Stimulated activated CD4-positive, alpha-beta T cell treated with anti-CD3 and anti-CD28 coated beads, Interleukin-4, amount 100 ng/mL, for 4 hours (primary cell): ENCODE measurements at places on chromosomes 1 and 21.

DNA sequence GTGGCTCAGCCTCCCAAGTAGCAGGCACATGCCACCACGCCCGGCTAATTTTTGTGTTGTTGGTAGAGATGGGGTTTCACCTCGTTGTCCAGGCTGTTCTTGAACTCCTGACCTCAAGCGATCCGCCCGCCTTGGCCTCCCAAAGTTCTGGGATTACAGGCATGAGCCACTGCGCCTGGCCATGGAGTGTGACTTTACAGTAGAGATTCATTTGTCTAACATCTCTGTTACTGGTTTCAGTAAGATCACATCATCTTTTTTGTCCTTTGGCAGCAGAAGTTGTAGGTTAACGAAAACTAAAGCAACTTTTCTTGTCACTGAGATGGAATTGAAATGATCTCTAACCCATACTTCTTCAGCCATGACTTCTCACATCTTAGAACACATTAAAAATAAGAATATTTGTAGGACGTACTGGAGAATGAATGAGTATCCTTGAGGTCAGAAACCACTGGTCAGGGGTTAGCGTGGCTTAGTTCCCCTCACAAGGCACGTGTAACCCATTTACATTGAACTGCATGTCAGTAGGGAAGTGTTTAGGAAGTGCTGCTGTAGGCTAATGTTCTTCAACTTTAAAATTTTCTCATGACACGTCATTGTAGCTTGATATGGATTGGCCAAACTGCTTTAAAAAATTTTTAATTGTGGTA lies 75.9 kb downstream of the CAMTA1 start:
- DNase-seq: no peak

- no peak for DNase-seq
Measured at GRCh38 chr21:43210454-43211071, 41.8 kb downstream of the CRYAA start.

DNA sequence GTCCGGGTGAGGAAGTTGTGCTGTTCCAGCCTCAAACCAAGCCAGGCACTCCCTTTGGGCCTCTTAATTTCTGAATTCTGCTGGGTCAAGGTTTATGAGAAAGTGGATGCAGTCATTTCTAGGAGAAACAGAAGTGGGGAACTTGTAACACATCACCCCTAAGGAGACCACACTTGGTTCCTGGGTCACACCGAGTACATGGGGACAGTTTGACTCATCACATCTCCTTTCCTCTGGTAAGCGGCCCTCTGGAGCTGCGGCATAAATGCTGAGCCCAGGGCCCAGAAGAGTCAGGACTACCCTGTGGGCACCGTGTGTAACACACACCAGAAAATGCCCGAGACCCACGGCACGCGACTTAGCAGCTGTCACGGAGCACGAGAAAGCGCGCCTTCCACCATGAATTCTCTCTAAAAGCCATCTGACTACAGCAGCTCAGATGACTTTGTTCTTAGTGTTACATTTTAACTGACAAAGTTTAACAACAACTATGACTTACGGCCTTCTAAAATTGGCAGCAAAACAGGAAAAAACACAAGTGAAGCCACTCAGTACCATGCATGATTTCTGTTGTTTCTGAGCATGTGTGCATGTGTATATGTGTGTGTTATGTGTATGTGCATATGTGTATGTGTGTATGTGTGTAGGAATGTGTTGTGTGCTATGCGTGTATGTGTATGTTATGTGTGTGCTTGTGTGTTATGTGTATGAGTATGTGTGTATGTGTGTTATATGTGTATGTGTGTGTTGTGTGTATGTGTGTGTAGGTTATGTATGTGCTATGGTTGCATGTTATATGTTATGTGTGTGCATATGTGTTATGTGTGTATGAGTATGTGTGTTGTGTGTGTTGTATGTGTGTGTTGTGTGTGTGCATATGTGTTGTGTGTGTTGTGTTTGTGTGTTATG lies 50.8 kb downstream of the TOMM20 start:
- DNase-seq: no peak

- DNase-seq: no peak
Measured at GRCh38 chr1:43009274-43009673, 50.6 kb upstream of the SLC2A1 start.

DNA sequence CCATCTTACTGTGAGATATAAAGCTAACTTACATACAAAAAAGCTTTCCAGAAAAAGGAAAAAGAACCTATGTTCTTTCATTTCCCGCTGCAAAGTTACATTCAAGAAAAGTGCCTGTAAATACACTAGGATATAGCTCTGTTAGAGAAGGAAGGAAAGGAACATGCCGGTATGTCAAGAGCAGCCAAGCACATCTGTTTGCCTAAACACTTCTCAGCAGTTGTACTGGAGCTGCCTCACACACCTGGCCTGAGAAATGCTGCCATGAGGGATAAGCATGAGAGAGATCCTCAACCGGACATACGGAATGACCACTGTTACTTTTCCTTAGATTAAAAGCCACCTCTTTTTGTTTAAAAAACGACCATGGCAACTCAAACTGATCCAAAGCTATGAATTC lies 189.7 kb downstream of the RERE start:
- no peak for DNase-seq

- DNase-seq: no peak
Measured at GRCh38 chr1:162391790-162392563, 10.4 kb downstream of the C1orf226 start.

DNA sequence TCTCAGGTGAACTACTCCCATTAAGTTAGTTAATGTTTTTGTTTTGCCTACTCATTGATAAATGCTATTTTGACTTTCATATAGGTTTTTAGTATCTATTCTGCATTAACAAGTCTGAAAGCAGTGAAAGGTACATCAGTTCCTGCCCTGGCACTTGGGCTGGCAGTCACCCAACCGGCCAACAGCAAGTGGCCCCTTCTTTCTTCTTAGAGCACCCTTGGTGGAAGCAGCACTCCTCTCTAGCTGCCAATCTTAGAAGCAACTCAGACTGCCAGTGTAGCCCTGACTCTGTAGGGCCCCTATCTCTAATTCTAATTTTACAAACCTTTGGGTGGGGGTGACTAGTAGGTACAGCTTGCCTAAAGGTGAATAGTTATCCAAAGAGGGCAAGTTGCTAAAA lies 155.7 kb downstream of the FGGY start:
- no peak for DNase-seq

DNA sequence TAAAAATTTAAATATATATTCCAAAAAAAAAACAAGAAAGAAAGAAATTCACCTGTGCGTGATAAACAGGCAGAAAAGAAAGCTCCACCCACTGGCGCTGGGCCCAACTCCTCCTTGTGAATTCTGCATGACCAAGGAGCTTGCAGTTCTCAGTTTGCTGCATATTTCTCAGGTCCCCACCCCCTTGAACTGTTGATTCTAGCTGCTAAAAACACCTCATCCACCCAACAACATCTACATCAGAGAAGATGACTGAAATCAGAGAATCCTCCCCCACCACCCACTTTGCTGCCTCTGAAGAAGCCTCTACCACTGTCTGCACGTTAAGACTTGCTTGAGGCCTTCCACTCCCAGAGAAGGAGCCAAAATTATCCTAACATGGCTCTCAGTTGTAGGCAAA lies 104.8 kb downstream of the RGS2 start:
- no peak for DNase-seq

DNA sequence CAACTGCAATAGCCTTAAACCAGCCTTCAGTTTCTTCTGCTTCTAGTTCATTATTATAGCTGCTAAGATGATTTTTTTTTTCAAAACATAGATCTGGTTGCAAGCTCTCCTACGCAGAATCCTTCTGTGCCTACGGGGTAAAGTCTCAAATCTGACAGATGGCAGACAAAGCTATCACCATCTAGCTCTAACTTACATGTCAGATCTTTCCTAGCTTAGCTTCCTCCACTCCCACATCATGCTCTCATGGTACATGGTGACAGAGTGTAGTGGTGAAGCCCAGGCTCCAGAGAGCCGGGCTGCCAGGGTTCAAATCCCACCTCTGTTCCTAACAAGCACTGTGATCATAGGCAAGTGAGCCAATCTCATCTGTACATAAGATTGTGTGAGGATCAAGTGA lies 24.2 kb upstream of the GUCA2B start:
- no peak for DNase-seq

- no peak for DNase-seq
Measured at GRCh38 chr1:15443281-15443680, 5.0 kb downstream of the CTRC start.

DNA sequence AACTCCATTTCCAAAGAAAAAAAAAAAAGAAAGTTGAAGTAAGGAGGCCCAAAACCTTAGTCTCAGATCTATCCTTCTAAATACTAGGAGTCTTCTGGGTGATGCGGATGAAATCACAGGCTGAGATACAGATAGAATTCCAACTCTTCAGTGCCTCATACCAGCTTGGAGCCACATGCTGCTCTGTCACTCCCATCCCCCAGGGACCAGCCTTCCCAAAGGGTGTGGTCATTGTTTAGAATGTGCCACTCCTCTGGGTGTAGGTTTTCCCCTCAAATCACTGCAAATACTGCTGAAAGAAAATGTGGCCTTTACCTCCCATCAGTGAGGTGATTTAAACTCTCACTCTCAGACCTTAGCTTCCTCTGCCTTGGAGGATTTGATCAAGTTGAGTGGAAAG lies 112.9 kb downstream of the CDC7 start:
- DNase-seq: no peak
